A172 (cell line): ENCODE measurements at places on chromosomes 5 and 9. TPM values are rescaled to one million over a fixed set of nuclear protein-coding genes. Genes with fewer than 3 reads are reported as not detected.

Gene FOXD1
- total RNA-seq = 12.9 and 24.6 TPM in 2 replicates

Gene ADGRV1
- not detected in 2 replicates for total RNA-seq

Gene SGCD
- total RNA-seq = 3.5 and 8.5 TPM in 2 replicates

Gene THBS4
- 0.05 and 1.2 TPM in 2 replicates for total RNA-seq

- no peak for DNase-seq
These were observed 14.1 kb upstream of the SLC9A3 start for GRCh38 chr5:538271-538771.

- no peak for DNase-seq
These were observed 20.8 kb downstream of the SARDH start for GRCh38 chr9:133717113-133718031.

DNA sequence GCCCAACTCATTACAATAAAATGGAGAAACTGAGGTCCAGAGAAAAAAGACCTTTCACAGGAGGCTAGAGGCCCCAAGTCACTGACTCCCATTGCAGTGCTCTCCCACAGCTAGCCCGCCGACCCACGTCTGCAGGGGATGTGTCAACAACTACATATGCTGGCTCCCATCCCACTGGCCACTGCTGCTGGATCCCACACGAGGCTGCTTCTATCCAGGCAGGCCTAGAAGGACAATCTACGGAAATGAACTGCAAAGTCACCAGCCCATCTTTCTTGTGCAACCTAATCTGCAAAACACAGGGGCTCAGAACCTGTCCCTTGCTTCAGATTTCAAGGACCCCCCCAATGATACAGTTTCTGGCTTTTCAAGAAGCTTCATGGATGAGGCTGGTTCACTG lies 24.0 kb downstream of the RAPGEF1 start:
- no peak for DNase-seq

DNA sequence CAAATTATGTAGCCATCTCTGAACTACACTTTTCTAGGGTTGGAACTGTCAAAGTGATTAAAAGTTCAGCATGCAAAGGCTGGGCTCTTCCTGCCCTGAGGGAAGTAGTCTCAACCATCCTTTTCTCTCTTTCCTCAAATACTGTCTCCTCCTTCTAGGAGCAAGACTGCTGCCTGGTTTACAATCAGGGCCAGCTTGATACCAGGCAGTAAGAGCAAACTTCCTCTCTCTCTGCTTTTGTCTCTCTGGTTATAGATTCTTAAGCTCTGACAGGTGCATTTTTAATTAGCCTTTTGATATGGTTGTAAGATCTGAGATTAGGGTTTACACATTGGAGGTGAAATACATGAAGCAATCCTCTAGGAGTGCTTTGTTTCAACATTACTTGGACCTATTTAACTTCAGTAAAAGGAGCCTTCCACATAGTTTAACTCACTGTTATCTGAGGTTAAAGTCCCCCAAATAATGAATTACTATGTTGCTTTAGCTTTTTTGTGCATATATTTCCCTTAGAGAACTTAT lies 436.1 kb downstream of the SPATA31D1 start:
- no peak for DNase-seq

DNA sequence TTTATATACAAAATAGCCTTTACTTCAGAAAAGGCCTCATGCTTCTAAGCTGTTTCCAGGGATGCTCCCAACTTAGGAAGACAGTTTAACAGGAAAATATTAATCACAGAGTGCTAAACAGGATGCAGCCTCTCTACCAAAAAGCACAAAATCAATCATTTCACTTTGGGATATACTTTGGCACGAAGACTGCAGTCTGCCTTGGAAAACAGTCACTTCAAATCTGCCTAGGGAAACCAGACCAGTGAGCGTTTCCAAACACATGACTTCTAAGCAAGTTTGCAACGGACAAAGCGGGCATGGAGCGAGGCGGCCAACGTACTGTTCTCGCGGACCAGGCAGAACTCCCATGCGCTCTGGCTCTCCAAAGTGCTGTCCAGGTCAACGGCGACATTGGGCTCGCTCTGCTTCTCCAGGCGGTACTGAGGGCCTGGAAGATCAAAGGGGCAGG lies 201.0 kb downstream of the MAPKAP1 start:
- no peak for DNase-seq
